ENCODE measurements at places on chromosomes 2 and 18.

DNA sequence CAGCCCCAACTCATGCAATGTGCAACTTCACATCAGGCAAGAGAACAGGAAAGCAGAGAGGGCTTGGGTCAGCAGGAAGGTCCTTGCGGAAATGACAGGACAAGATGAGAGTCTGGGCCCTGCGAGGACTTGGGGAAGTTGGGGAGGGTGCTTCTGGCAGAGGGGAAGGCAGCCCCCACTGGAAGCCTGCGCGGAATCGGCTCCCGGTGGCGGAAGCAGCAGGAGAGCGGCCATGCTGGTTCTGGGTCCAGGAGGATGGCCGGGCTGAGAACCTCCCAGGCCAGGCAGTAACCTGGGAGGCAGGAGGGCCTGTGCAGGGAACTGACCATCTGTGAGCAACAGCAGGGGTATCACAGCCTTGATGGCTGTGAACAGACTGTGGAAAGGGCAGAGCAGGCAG lies 112.9 kb downstream of the MBP start:
- DNase-seq, result no peak

- DNase-seq, result no peak
Observed at GRCh38 chr2:73451263-73451972, 65.8 kb downstream of the ALMS1 start.

GRCh38 chr2:230885463-230886130 lies 20.9 kb downstream of the ITM2C start:
- no peak for DNase-seq

DNA sequence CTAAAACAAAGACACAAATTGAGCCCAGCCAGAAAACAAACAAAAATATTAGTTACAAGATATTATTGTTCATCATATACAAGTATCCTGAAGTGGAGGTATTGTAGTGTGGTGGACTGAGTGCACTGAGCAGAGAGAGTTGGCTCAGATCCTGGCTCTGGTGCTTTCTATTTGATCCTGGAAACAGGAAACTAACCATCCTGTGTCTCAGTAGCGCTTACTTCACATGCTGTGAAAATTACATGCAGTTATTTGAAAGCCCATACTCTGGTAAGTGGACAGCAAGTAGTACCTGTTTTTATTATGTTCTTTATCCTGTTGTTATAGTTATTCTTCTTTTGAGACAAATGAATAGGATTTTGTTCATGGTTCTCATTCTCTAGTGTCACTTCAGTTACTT lies 84.3 kb upstream of the CRIM1 start:
- DNase-seq, result no peak

DNA sequence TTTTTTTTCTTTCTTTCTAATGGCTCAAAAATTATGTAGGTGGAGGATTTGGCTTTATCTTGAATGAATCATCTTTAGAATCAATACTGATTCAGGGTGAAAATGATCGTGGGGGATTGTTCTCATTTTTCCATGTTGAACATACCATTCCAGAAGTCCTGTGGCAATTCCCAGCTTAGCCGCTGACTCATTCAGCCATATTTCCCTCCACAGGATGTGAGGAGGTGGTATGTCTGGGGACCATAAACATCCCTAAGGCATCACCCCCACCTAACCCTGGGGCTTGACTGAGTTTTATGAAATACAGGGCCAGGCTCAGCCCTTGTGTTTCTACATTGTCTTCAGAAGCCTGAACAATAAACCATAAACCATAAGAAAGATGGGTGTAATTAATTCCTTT lies 92.7 kb upstream of the FN1 start:
- DNase-seq, result no peak
